ENCODE measurements at places on chromosomes 11 and 22.
A peak's percentile ranks its signal among the peaks of the same experiment; 100 is the strongest.

DNA sequence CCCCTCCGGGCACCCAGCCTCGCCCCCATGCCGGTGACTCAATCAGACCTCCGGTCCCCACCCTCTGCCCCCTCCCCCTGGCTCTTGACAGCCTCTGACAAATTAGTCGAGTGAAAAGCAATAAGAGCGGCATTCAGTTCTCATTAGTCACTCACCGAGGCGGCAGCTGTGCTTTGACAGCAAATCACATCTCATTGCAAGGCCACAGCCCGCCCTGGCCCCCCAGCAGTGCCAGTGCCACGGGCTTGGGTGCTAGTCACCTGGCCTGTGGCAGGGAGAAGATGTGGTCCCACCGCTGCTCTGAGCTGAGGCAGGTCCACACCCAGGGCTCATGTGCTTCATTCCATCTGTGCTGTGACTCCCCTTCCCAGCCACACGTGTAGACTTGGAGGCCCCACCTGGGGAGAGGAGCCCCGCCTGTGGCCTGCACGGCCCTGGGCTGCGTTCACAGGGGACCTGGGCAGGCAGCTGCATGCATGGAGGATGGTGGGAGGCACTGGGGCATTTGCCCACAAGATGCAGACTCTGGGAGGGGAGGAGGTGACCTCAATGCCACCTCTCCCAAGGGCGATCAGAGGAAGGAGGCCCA, 7.4 kb upstream of the TH start:
- no peak for DNase-seq

DNA sequence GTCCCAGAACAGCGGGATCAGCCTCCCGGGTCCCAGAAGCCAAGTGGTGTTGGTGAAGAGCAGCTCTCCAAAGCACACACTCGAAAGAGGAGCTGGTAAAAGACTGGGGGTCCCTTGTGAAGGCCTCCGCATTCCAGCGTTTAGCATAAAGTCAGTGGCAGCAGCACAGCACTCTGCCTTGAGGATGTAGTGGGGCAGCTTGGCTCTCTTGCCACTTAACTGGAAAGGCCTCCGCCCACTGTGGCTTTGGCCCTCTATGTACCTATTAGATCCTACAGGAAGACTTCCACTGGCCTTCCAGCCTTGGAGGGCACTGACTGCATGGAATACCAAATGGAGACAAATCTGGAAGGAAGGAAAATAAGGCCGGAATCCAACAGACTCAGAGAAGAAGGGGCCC, 1455.3 kb downstream of the BRD1 start:
- no peak for DNase-seq

DNA sequence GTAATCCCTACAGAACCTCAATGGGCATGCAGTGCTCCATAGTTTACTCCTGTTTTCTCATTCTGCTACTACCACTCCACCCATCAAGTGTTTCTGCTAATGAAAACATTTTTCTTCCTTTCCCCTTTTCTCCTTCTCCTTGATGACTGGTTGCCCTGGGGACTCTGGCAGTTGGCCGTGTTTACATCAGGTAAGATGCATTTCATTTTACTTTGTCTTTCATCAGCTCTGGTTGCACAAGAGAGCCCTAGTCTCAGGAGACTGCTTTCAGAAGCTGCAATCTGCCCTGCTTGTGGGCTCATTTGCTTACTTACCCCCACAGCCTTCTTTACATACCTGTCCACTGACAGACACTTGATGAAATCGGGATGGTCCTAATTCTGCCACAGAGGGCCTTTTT, 19.6 kb upstream of the LIMK2 start:
- no peak for DNase-seq

GRCh38 chr11:63560506-63561180, 2.5 kb downstream of the PLAAT2 start:
- no peak for DNase-seq

GRCh38 chr11:119583585-119583984, 145.4 kb downstream of the NECTIN1 start:
- no peak for DNase-seq

DNA sequence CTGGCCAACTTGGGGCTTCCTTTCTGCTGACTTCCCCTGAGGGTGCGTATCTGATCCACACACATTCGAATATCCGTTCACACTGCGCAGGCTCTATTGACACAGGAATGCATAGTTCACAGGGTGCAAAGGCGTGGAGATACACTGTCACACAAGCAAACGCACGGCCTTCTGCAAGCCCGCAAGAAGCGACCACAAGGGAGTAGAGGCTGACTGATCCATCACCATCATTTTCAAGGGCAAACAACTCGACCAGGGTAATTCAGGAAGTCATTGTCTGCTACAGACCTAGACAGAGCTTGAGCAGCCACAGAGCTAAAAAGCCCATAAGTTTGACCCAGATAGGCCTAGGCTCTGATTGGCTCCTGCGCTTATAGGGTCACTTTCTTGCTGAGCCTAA, 392.3 kb downstream of the MN1 start:
- DNase-seq = no peak

- DNase-seq = no peak
Observed at GRCh38 chr11:65135633-65136145, 1.4 kb upstream of the SYVN1 start.

DNA sequence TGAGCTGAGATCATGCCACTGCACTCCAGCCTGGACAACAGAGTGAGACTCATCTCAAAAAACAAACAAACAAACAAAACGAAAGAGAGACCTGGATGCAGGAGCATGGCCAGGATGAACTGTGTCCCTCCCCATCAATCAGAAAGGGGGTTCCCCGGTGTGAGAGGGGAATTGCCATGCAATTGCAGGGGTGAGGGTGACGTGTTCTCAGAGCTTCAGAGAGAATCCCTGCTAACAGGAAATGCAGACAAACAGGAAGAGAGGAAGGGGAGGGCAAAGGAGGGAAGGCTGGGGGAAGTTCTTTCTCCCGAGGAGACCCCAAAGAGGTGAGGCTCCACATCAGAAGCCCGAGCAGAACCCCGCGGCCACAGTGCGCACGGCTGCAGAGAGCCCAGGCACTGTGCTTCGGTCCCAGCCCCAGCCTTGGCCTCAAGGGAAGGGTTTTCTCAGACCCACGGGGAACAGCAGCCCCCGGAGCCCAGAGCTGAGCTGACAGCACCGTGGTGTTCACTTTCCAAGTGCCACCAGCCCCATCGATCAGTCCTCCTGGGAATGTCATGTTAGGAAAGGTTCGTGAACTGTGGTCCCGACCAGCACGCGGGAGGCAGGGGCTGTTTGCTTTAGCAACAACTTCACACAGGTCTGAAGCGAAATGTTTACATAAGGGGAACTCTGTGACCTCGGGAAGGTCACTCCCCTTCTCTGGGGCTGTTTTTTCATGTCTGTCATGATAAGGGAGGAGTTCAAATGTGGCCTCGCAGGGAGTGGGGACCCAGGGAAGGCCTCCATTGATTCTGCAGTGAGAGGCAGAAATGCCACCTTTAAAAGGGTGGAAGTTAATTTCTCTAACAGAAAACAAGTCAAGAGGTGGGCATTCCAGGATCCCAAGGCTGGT, 108.0 kb upstream of the ANO1 start:
- no peak for DNase-seq

- DNase-seq = no peak
Observed at GRCh38 chr22:34904486-34904885, 161.5 kb upstream of the ISX start.

DNA sequence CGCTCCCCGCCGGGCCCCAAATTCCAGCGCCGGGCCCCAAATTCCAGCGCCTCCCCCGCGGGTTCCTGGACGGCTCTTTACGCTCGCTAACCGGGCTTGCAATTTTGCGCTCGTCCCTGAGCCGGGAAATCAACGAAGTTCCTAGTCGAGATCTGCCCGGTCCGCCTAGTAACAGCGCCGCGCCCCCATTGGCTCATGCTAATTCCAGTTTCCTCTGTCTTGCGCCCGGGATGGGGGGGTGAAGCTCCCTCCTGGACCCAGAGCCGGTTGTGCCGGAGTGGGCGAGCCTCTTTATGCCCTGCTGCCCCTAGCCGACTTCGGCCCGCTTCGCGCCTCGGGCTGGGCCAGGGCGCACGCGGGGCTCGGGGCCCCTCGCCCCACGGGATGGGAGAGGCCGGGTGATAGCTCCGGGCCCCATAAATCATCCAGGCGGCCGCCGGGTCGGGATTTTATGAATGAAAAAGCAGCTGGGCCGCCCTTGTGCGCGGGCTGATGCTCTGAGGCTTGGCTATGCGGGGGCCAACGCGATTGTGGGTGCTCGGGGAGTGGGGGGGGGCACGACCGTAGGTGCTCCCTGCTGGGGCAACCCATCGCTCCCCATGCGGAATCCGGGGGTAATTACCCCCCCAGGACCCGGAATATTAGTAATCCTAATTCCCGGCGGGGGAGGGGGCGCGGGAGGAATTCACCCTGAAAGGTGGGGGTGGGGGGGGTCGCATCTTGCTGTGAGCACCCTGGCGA, 1.8 kb upstream of the CCND1 start:
- DNase-seq = peak; percentile 85

DNA sequence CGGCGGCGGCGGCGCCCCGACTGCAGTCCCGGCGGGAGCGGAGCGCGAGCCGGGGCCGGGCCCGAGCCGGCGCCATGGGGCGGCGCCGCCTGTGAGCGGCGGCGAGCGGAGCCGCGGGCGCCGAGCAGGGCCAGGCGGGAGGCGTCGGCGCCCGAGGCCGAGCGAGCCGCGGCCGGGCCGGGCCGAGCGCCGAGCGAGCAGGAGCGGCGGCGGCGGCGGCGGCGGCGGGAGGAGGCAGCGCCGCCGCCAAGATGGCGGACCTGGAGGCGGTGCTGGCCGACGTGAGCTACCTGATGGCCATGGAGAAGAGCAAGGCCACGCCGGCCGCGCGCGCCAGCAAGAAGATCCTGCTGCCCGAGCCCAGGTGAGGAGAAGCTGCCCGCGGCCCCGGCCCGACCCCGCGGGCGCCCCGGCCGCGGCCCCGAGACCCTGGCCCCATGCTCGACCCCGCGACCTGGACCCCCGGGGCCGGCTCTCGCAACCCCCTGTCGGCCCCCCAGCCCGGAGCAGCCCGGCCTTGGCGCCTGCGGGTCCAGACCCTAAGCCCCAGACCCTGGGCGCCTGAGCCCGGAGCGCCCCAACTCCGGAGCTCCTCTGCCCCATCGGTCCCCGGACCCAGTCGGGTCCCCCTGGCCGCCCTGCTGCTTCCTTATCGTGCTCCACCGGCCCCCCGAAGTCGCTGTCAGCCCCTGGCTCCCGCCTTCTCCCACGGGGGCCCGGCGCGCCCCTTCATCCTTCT, at the start of gene GRK2:
GRK2 (plus strand) TSS at position 25 of the 739 bp plus-strand sequence; CDS start at position 252, 227 bp downstream.
- DNase-seq = no peak

DNA sequence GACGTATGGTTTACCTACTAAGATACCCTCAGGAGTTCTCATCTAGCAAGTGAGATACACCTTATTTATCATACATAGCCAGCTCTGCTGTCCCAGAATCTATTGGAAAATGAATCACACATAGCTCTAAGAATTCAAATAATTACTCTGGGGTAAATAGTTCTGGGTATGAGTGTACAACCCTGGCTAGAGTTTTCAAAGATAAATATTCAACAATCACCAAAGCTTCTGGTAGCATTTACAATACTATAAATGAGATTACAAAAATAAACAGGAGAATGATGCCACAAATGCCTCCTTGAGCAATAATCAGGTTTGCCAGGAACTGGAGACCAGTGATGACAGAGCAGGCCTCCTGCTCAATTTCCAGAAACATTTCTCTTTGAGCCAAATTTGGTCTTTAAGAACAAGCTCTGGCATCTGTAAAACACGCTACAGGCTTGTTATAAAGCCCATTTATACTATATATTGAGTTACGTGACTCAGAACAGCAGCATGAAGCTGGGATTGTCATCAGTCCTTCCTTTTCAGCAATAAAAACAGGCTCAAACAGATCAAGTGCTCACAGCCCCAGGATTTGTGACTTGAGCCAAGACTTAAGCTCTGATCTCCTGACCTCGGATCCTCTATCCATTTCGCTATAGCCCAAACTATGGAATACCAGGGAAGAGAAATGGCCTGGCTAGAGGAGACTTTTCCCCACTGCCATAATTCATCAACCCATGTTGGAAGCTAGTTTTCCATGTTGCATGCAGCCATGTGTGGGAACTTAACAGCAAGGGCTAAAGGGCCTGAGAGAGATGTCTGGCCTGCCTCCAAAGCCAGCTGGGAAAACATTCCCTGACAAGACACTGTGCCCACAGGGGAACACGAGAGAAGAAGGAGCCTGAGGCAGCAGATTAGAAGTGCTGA, 19.7 kb downstream of the RAB30 start:
- DNase-seq = no peak

GRCh38 chr22:42693763-42694683, 26.6 kb downstream of the A4GALT start:
- DNase-seq = no peak

DNA sequence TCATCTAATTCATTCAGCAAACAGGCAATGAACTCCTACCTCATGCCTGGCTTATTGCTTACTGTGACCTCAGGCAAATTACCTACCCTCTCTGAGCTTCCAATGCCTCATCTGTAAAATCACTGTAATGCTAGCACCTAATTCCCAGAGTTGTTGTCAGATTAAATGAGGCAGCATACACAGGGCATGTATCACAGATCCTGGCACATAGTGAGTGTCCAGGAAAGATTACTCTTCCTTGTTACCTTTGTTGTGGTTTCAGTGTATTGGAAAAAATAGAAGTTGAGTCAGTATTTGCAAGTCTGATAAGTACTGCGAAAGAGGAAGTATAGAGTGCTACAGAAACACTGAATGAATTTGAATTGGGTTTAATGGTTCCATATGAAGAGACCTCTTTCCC, 26.4 kb upstream of the LRRC55 start:
- no peak for DNase-seq

- peak; percentile 28 for DNase-seq
Observed at GRCh38 chr22:49354516-49355210, 473.0 kb downstream of the BRD1 start.

DNA sequence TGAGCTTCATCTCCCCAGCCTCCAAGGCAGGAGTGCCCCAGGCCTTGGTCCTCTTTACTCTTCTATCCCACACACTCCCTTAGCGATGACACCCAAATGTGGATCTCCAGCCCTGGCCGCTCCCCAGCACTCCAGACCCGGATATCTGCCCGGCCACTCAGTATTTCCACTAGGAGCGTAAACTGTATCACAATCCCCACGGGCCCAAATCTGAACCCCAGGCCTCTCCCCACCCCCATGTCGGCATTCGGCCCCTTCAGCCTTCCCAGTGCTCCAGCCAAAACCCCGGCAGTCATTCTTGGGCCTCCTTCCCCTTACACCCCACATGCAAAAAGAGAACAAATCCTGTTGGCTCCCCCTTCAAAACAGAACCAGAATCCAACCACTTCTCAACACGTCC, 20.8 kb downstream of the WNT11 start:
- no peak for DNase-seq

GRCh38 chr11:22670830-22671229, 4.4 kb downstream of the GAS2 start:
- no peak for DNase-seq

GRCh38 chr22:36285017-36285416, 32.1 kb downstream of the APOL1 start:
- DNase-seq = no peak

Measured in mesothelial cell of epicardium (in vitro differentiated cells).